Stimulated activated CD8-positive, alpha-beta memory T cell treated with anti-CD3 and anti-CD28 coated beads, Interleukin-7, amount 100 ng/mL, for 24 hours (primary cell): ENCODE measurements at places on chromosomes 5 and 9.

DNA sequence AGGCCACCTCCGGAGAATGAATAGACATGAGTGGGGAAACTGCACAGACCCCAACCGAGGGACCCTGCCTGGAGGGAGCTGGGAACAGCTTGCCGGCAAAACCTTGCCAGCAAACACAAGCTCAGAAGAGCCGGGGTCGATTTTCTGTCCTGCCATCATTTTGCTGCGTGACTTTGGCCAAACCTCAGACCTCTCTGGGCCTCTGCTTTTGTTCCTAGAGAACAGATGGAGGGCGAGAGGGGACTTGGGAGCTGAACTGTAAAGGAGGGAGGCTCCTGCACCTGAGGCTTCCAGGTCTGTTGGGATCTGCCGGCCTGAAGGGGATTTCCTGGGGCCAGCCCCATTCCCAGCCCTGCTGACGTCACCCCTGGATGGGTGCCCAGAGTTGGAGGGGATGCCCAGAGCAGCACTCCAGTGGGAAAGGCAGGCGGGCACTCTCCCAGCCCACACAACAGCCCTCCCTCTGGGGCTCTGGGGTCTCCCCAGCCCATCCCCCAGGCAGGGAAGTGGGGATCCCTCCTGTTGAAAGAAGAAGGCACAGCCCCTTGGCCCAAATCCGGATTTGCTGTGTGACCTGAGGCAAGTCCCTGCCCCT is 40.4 kb upstream of the SYNPO start:
- DNase-seq = no peak

DNA sequence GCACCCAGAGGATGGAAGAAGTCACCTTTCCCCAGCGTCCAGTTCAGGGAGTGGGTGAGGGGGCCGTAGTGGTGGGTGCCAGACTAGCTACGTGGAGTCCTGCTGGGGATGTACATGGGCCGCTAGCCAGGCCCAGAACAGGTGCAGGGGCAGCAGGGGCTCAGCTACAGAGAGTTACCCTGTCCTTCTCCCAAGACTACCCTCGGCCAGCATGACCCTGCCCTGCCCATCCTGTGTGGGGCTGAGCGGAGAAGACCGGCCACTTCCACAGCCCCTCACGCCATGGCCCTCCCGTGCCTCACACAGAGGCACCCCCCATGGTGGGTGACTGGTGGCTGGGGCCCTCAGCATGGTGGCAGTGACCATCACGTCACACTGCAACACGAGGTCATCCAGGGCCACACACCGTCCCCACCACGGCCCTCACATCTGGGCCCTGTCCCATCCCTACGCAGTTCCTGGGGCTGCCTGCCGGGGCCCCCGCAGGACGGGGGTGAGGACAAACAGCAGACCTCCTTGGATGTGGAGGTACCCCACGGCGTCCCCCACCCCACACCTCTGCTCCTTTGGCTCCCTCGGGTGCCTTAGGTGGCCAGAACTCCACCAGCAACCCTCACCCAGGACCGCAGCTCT is 977 bp upstream of the DPP7 start:
- no peak for DNase-seq

- no peak for DNase-seq
Observed at GRCh38 chr9:95670122-95670521, 153.4 kb upstream of the PTCH1 start.

DNA sequence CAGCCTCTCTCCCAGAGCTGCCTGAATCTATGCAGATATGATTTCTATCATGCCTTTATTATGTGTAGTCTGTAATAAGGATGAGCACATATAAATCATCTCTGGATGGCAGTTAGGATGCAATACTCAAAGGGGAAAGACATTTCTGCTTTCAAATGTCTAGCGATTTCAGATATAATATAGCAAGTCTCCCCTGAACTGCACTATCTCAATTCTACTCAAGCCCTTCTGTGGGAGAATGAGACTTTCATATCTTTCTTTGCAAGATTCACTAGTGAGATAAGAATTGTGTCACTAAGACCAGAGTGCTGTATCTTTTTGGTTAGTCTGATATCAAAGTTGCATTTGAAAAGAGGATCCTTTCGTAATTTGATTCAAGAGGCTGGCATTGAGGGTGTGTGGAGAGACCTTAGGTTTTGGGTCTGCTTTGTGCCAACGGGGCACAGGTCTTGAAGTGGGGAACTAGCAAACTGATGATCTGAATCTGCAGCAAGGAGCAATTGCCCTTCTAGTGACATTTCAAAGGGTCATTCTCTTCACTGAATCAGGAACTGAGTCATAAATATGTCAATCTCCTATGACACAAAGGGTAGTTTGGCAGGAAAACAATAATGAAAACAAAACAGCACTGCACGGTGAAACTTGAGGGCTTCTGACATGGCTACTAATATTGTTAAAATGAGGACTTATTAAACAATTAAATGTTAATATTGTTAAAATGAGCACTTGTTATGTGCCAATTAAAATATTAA is 305.5 kb upstream of the CLINT1 start:
- no peak for DNase-seq

- DNase-seq = no peak
Observed at GRCh38 chr5:156339139-156339841, 12.3 kb downstream of the SGCD start.

DNA sequence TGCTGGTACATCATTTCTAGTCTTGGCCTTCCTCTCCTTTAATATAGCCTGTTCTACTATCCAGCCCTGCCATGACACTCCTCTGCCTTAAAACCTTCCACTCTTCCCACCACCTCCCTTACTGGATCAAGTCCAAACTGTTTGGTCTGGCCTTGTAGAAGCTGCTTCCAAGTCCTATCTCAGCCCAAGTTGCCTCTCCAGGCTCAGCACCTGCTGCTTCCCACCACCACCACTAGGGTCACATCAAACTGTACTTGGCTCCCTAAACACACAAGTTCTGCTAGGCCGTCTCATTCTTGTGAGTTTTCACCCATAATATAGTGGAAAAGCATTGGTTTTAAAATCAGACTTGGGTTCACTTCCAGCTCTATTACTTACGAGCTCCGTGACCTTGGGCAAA is 1.4 kb downstream of the NDUFA8 start:
- no peak for DNase-seq

- no peak for DNase-seq
Observed at GRCh38 chr9:84587153-84587552, 82.4 kb upstream of the NTRK2 start.

DNA sequence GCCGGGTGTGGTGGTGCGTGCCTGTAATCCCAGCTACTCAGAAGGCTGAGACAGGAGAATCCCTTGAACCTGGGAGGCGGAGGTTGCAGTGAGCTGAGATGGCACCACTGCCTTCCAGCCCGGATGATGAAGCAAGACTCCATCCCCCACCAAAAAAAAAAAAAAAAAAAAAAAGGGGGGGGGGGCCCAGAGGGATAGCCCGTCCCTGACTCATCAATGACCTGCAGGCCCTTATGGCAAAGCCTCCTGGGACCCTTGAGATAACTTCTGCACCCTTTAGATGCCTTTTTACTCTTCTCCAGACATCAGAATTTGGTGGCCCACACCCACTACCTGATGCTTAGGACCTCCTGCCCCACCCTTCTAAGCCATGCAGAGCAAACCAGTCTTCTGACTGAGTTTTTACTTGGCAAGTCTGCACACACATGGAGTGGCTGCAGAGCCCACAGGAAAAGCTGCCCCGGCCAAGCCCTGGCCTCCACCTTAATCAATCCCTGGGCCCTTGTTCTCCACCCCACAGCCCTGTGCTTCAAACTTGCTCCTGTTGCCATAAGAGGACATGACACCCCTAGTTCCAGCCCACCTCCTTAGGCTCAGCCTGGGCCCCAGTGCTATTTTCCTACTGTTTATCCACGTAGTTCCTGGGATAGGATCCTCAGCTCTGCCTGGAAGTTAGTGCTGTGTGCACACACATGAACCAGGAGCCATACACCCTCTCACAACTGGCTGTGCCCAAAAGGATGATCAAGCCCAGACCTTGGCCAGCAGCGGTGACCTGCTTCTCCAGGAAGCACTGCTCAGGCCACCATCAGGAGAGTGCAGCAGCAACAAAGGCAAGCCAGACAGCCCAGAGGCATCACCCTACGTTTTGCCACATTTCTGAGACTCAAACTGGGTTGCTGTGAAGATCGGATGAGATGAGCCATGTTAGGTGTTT is 5.1 kb downstream of the MGAT1 start:
- no peak for DNase-seq

DNA sequence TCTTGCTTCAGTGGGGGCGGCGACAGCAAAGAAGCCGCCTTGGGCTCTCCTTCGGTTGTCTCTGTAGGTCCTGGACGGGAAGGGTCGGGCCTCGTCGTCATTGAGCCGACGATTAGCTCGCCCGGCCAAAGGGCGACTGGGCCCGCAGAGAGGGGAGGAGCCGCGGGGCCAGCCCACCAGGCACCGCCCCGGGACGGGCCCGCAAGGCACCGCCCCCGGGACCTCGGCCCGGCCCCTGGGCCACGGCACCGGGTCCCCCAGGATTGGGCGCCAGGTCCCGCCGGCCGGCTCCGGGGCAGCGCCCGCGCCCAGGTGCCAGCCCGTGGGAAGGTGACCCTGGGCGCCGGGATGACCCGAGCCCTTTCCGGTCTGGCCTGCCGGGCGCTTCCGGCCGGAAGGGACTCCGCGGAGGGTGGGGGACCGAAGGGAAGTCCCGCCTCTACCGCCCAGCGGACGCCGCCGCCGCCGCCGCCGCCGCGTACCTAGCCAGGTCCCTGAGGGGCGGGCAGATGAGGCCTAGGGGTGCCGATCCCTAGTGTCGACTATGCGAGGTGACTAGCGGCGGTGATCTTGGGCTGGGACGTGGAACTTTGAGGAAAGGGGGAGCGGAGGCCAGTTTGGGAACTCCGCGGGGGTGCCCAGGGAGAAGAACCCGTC is at the start of the genes GBA2 and RGP1:
TSS of gene GBA2 (minus strand) at position 371 of the 657 bp plus-strand sequence. CDS start 524 bp downstream, outside the sequence.
TSS of gene RGP1 (plus strand) at position 430 of the 657 bp plus-strand sequence. CDS start 469 bp downstream, outside the sequence.
- no peak for DNase-seq

DNA sequence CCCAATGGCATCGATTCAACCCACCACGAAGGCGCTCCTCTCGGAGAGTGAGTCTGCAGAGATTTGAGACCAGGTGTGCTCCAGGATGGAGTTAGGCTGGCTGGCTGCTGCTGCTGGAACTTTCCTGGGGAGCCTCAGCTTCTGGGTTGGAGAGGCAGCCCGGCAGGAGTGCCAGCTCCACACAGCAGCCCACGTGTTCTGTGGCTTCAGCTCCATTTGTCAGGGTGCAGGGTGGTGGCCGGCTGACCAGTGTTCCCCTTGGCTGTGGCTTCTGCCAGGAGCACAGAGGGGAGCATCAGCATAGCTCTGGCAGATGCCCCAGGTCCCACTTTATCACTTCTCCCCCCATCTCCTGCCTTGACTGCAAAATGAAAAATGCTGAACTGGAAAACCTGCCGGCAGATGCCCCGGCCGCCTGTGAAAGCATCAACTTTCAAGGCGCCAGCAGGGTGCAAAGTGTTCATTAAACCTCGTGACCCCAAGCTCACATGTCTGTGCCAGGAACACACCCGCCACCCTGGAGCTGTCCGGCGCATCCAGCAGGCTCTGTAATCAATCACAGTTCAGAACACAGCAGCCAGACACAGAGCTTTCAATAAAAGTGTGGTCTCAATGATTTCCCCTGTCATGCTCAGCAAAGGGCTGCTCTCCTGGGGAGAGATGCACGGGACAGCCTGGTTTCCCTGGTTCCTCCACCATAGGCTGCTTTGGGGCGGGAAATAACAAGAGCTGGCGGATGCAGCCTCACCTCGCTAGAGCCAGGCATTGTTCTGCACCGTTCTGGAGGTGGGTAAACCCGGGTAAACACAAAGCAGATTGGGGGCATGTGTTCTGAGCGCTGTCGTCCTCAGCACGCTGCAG is 53.2 kb downstream of the TRIP13 start:
- no peak for DNase-seq
